ENCODE measurements at places on chromosomes 4 and X.
A peak's percentile ranks its signal among the peaks of the same experiment; 100 is the strongest.

DNA sequence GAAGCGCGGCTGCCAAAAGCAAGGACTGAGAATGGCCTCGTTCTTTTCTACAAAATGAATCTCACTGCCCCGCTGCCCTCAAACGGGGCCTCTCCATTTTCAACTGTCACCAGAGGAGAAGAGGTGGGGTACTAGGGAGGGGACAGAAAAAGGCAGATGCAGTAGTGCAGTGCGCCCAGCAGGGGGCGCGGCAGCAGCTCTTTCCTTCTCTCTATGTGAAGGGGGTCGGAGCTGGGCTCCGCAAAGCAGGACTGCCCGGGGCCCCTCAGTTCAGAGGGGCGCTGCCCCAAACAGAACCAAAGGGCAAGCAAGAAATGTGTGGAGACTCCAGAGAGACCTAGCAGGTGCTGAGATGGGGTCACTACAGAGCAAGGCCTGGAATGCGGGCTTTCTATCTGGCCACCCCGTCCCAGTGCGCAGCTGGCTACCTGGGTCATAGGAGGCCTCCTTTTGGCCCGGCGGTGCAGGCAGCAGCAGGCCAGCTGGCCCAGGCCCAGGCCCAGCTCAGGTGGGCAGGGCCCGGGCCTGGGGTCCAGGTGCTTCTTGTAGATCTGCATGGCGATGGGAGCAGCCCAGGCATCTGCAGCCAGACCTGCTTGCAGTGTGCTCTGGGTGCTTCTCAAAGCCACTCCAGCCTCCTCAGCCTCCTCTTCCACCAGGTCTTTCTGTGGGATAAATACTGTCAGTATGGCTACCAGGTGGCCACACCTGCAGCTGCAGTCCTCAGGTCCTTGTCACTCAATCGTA lies 5.9 kb downstream of the IRAK1 start:
- peak; percentile 38 for DNase-seq

DNA sequence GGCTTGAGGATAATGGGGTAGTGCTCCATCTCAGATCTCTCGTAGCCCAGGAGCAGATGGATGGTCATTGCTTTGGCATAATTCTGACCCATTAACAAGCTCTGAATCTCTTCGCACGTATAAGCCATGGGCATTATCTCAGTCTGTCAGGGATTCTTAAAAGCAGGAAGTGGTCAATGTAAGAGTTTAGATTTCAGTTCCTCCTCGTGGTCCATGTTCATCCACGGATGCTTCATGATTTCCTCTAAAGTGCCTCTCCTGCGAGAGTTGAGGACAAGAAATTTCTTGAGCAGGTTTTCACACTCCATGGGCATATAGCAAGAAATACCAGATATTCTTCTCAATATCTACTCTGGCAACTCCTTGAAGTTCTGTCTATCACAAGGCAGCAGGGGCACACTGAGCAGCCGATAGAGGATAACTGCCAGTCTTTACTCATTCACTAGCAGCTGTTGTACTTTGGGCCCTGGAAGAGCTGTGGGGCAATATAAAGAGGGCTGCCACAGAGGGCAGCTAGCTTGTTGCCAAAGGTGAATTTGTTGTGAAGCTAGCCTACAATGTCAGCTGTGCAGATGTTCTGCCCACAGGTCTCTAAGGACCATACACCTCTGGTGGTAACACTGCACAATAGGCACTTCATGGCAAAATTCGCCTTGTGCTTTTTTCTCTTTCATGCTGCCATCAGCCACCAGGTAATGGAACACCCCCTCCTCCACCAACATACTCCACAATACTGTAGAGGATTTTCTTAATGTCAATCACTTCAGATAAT lies 52.0 kb upstream of the WDR17 start:
- no peak for DNase-seq

DNA sequence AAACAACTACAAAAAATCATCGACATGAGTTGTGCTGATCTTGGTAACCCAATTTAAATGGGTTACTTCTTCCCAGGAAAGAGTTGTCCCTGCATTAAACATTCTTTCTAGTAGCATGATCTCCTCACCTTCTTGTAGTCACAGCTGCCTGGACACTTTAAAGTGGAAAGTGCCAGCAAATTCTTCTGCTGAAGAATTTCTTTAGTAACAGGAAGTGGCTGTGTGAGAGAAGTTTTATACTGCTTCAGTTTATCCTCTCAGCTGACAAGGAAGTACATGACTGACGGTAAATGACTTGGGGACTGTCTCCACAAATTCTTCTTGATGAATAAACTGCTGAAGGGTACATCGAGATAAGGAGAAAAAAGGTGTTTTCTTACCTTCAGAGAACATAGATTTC lies 18.2 kb upstream of the TNIP3 start:
- no peak for DNase-seq

- DNase-seq = no peak
Measured at GRCh38 chr4:174394915-174395314, 111.2 kb downstream of the CEP44 start.

- no peak for DNase-seq
Measured at GRCh38 chr4:40461879-40462278, 126.7 kb downstream of the CHRNA9 start.

DNA sequence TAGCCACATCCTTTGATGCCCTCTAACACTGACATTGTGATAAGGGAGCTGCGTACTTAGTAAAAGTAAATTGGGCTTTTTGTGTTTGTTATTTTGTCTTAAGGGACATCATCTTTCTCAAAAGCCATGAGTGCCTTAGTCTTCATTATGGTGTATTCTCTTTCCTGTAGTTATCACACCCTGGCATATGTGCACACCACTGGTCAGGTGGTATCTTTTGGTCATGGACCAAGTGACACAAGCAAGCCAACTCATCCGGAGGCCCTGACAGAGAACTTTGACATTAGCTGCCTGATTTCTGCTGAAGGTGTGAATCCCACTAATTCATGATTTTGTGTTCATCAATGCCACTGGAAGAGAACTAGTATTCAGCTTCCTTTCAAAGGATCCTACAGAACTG lies 18.0 kb downstream of the HERC6 start:
- no peak for DNase-seq

DNA sequence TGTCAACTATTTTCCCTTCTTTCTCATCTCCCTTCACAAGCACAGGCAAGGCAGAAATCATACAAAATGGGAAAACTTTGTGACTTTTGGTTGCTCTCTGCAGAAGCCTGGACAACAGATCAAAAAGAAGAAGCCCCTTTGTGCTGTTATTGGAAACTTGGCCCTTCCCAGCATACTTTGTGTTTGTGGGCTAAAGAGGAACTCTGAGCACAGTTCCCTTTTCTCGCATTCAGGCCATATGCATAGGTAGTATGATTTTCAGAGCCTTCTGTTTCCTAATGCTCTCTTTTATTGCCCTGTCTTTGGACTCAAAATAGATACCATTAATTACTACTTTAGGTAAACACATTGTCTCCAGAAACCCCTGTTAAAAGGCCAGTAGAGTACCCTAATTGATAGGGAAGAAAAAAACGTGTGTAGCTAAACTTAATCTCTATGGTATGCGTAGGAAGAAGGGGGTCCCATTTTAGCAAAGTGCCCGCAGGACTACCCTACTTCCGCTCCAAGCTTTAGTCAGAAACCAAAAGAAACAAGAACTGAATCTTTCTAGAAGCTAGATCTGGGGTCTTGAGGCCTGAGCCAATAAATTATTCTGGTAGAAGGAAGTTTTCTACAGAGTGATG lies 26.6 kb downstream of the VSIG4 start:
- no peak for DNase-seq

GRCh38 chr4:45438047-45438446 lies 685.8 kb downstream of the GABRG1 start:
- peak; percentile 48 for DNase-seq

GRCh38 chr4:110475881-110476818 lies at the start of gene ENPEP:
Gene ENPEP, plus strand, starts transcription at chr4:110476155. Its CDS starts 260 bp downstream, at chr4:110476415.
- peak; percentile 49 for DNase-seq

DNA sequence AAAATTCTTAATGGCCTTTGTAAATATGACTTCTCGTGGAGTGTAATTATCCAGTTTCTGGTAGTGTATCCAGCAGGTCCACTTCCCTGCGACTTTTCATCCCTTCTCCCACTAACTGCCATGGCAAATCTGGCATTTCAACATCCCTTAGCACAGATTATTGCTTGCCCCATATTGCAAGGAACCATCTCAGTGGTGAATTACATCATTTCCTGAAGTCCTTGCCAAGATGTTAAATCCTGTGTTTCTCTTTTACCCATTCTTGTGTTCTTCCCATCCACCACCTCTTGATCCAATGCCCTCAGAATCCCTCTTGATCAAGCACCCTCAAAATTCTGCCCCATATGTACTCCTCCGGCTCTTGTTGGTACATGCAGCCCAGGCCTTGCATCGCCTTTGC lies 88.1 kb upstream of the ZNF81 start:
- DNase-seq = no peak
